ENCODE measurements at places on chromosomes 7 and 10.

- peak; percentile 59 for DNase-seq
Measured at GRCh38 chr7:81516898-81517297, 252.9 kb downstream of the HGF start.

DNA sequence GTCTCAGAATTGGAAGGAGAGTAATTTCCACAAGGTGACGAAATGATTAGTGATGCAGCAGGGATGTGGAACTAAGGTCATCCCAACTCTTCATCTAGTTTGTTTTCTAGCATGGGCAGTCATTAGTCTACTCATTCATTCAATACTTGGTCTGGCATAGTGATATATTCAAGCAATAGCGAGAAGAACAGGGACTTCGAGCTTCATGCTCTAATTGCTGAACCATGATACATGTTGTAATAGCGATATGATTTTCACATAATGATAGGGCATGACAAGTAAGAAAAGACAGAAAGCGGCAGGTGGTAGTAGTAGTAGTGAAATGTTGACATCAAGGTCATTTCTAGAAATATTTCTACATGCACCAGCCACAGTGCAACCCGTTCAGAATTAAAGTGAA, 652.1 kb downstream of the PHTF2 start:
- no peak for DNase-seq

- DNase-seq = peak; percentile 81
Measured at GRCh38 chr10:5434017-5434753, 21.8 kb downstream of the NET1 start.

- DNase-seq = no peak
Measured at GRCh38 chr10:35356725-35357092, 20.4 kb downstream of the CCNY start.

GRCh38 chr7:76047305-76047810, 442 bp downstream of the STYXL1 start:
- peak; percentile 21 for DNase-seq

DNA sequence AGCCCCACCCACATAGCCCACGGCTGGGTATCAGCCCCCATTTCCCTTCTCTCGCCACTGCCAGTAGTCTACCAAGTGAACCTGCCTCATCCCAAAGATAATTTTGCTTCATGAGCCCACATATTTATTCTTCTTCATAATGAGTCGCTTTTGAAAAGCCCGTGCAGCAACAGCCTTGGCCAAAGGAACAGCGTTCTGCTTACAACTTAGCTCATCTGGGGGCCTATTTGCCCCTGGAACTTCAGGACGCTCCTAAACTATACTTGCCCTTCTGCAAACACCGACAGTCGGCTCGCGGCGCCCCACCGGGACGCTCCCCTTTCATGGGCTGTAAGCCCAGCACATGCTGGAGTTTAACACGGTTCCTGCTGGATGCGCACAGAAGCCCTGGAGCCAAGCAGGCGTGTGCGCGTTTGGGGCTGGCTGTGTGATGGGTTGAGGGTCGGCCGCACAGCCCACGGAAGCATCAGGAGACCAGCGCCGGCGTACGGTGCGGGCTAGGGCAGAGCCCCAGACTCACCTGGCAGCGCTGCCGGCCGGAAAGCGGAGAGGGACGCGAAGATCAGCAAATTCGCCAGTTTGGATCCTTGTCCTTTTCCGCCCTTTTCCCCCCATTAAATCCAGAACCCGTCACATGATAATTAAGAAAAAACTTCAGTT, 370 bp downstream of the TMEM60 start:
- DNase-seq = no peak

DNA sequence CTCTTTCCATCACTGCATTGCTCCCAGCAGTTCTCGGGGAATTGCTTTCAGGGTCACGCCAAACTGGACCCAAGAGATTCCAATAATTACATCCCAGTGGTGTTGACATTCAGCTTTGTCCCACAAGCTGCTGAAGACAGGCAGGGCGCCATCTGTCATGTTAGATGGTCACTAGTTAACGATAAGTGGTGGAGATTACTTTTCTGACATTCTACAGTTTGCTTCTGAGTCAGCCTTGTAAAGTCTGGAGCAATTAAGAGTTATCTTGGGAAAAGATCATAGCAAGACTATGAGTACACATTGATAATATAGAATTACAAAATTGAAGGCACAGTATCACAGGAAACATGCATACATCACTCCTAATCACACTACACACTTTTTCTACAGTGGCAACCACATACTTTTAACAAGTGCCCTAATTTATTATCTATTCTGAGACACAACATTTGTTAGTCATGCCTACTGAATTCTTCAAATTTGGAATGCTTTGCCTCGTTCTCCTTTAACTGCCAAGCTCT, 41.9 kb downstream of the SEMA3C start:
- no peak for DNase-seq

GRCh38 chr7:28999895-29000716, 42.0 kb upstream of the TRIL start:
- DNase-seq = no peak
